ENCODE measurements at places on chromosomes 1 and 21.

DNA sequence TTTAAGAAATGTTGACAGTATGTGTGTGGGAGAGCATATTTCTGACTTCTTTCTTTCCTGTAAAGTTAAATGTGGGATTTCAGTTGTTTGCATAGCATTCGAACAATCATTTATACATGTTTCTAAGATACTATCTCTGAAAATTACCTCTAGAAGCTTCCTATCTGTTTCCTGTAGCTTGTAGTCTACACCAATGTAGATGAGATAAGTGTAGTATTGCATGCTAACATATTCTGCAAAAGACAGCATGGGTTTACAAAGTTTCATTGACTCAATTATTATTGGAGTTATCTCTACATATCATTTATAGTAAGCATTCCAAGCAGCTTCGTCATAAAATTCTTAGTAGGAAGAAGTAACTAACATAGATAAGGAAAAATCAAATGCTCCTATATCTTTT, 98.9 kb upstream of the DPYD start:
- DNase-seq = no peak

- no peak for DNase-seq
These were observed 115.9 kb downstream of the KCND3 start for GRCh38 chr1:111873460-111874030.

DNA sequence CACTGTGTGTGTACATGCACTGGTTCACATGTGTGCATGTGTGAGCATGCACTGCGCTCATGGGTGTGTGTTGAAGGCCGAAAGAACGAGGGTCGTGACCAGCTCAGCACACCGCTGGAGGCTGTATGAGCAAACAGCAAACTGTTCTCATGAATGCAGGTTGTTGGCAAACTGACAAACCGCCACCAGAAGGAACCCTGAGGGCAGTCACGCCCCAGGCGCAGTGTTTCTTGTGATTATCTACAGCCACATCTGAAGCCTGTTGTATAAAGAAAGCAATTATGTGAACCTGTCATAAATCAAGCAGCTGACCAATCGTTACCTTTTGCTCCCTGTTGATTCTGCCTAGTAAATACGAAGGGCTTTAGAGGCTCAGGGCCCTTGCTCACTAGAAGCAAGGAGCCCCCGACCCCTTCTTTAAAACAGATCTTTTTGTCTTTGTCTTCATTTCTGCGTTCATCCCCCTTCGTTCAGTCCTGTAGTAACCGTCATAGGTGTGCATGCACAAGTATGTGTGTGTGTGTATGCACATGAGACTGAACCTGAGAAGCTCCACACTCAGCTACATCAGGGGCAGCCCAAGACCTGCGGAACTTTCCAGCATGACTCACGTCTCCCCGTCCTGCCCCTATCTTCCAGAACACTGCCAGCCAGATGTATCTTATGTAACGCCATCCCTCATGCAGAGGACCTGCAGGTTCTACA, 16.8 kb upstream of the RIPK4 start:
- DNase-seq = no peak

DNA sequence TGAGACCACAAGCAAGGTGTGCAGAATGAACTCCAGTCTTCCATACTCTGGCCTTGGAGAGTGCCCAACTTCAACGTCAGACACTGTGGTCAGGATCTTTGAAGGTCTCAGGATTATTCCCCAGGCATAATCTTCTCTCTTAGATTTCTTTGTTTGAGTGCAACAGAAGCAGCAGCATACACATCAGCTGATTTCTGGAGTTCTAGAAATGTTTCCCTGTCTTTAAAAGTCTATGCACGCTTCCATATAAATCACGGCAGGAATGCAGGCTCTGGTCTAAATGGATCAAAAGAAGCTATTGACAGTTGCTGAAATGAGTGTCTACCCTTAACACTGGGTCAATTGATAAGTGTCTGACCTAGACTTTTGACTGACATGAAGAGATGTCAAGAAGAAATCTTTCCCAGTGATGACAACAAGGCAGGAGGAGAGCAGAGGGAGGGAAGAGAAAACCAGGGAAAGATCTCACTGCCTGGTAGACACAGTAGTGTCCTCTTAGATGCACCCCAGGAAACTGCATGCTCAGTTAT, 279.7 kb downstream of the SPATA17 start:
- DNase-seq = no peak

GRCh38 chr1:61973100-61973837, 221.4 kb upstream of the L1TD1 start:
- DNase-seq = no peak

GRCh38 chr1:228541725-228542124, 54.5 kb downstream of the RNF187 start:
- no peak for DNase-seq

DNA sequence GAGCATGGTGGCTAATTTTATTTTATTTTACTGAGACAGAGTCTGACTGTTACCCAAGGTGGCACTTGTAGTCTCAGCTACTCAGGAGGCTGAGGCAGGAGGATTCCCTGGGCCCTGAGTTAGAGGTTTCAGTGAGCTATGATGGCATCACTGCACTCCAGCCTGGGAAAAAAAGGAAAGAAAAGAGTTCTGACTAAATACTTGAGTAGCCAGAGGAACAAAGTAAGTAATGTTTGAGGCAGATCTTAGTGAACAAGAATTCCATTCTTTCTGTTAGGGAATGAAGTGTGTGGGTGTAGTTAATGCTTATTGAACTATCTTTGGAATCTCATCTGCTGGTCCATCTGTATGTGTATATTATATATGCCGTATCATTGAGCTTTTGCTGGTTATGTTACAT, 13.1 kb upstream of the EVI5 start:
- no peak for DNase-seq
